ENCODE measurements at places on chromosomes 3 and 15. TPM values are rescaled to one million over a fixed set of nuclear protein-coding genes. Genes with fewer than 3 reads are reported as not detected.
A peak's percentile ranks its signal among the peaks of the same experiment; 100 is the strongest.

Gene SH3GL3
- polyA plus RNA-seq, result 9.3 TPM

GRCh38 chr3:64257100-64257755 lies 32.0 kb upstream of the PRICKLE2 start:
- DNase-seq, result no peak

DNA sequence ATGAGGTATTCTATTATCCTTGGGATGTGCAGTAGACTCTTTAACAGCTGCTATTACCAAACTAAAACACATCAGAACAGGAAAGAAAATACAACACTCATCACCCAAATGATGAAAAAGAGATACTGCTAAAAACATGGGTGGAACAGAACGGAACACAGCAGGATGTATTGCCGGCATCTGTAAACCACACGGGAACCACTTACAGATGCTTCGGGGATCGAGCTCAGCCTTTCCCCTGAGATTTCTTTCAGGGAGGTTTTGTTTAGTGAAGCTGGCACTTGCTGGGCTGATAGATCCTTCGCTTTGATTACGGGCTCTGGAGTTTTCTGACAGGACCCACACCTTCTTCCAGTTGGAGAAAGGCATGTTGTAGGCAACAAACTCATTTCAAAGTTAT lies 182.3 kb upstream of the FAM3D start:
- no peak for DNase-seq

GRCh38 chr3:141487521-141488252 lies 860 bp downstream of the RASA2 start:
- DNase-seq, result peak; percentile 54

- no peak for DNase-seq
Observed at GRCh38 chr3:124296406-124296805, 304.5 kb upstream of the ROPN1 start.

- DNase-seq, result no peak
Observed at GRCh38 chr3:45081506-45082141, 55.5 kb downstream of the CLEC3B start.

DNA sequence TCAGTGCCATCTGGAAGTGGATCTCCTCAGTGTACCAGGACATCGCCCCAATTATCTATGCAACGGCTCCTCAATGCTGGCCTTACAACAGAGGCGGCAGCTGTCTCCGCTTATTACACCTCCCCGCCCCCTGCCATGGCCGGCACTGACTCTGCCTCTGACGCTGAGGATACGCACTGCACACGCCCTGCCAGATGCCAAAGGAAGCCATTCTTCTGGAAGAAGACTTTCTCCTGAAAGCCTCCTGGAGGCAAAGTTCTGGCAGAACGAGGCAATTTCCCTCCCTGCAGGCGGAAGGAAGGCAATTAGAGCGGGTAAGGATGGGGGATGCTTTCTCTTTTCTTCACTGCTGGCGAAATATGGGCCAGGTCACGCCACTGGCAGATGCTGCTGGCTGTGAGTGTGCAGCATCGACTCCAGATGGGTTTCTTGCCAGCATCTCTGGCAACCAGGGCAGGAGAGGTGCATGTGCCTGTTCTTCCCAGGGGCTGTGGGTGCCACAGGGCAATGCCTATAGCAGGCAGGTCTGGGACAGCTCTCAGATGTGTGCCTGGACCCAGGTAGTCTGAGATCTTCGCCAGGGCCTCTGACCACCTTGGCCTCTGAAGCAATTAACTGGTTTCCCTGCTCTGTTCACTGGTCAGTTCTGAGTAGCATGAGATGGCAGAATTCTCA lies 62.2 kb upstream of the MRPS22 start:
- DNase-seq, result no peak
